Stimulated activated CD4-positive, alpha-beta T cell treated with anti-CD3 and anti-CD28 coated beads, Interleukin-1b, Interleukin-23, amount 100 ng/mL, for 1 hour (primary cell): ENCODE measurements at places on chromosomes 4 and X.

DNA sequence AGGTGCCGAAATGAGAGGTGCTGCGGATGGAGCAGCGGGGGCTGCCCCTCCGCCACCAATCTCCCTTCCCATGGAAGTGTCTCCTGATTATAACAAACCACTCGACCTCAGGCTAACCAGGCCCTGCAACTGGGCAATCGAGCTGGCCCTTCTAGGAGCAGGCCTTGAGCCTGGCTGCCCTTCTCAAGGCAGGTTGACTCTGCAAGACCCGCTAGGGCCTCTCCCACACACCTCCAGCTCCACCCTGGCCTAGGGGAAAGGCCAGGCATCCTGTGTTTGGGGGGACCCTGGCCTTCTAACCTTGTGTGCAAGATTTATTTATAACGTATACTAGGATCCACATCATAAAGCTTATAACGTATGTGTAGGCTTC, 3.7 kb upstream of the BCOR start:
- no peak for DNase-seq

GRCh38 chr4:147975933-147976928, 244.3 kb downstream of the ARHGAP10 start:
- DNase-seq = no peak

GRCh38 chr4:6594826-6595355, 19.9 kb downstream of the MAN2B2 start:
- DNase-seq = no peak

DNA sequence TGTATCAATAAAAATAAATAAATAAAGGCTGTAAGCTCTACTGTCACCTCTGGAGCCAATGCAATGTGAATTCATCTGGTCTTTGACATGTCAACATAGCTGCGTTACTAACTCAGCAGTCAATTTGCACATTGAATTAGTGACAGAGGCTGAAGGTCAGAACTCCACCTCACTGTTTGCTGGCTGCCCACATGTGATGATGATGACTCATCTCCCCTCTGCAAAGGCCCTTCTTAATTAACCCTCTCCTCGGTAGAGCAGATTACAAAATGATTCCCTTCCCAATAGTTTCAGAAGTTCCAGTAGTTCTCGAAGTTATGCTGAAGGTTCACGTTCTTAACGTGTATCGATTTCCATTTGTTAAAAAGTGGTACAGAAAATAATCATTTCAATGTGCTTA, 1626.0 kb upstream of the TENM3 start:
- no peak for DNase-seq

- no peak for DNase-seq
Observed at GRCh38 chr4:124181039-124181438, 531.5 kb downstream of the ANKRD50 start.

- DNase-seq = no peak
Observed at GRCh38 chr4:127352220-127353113, 280.3 kb upstream of the INTU start.

DNA sequence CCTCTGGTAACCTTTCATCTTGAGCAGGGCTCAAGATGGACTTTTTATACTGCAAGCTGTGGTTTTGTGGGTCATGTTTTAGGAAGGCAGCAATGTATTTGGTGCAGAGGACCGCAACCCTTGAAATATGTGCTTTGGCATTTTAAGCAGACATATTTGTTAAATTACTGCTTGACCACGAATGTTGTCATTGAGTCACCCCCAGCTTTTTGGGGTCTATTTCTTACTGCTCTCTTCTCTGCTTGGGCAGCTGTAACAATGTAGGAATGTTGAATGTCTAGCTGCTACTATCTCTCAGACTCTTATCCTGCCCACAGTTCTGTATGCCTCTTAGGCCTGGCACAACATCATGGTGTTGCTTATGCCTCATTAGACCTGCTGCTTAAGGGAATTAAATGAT, 6.0 kb downstream of the RBPJ start:
- DNase-seq = no peak

- DNase-seq = no peak
Observed at GRCh38 chrX:151801980-151802379, 67.4 kb downstream of the CNGA2 start.

GRCh38 chr4:65422109-65422508, 248.2 kb downstream of the EPHA5 start:
- no peak for DNase-seq

DNA sequence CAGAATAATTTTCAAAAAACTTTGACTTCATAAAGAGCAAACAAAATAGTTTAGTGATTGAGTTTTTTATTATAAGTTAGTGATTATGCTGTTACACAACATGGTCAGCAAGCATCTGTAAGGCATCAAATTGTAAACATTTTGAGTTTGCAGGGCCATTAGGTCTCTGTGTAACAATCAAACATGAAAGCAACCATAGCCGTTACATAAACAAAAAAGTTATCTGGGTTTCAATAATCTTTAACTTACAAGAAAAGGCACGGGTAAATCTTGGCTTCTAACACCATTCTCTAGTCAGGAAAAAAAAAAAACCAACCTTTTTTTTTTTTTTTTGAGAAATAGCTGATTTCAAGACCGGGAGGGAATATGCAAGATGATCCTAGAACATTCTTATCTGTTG, 1941.1 kb downstream of the PCDH7 start:
- DNase-seq = no peak

DNA sequence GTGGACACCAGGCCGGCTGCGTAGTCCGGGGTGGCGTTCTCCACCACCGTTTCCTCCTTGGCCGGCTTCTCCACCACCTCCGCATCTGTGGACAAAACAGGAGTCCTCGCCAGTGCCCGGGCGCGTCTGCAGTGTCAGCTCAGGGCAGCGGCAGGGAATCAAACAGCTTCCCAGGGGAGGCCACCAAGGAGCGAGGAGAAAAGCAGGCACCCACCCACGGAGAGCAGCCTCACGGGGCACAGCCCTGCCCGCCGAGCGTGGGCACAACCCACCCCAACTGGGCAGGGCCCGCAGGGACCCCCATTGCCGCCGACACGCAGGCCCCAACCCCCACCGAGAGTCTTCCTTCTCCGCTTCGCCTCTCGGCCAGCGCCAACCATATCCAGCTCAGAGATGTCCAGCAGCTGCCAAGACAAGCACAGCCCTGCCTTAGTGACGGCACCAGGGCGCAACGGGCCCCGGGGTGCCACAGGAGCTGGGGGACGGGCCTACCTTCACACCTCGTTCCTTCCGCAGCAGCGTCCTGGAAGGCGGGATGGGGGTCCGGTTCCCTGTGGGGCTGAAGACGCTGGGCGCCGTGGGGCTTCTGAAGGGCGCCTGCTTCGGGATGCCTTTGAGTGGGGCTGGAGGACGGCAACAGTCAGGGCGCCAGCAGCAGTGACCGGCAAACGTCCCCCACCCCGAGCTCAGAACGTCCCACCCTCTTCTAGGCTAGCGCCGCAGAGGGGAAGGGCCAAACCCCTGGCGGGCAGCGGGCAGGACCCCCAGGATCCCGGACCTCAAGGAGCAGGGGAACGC, 22.8 kb downstream of the NELFA start:
- DNase-seq = no peak

DNA sequence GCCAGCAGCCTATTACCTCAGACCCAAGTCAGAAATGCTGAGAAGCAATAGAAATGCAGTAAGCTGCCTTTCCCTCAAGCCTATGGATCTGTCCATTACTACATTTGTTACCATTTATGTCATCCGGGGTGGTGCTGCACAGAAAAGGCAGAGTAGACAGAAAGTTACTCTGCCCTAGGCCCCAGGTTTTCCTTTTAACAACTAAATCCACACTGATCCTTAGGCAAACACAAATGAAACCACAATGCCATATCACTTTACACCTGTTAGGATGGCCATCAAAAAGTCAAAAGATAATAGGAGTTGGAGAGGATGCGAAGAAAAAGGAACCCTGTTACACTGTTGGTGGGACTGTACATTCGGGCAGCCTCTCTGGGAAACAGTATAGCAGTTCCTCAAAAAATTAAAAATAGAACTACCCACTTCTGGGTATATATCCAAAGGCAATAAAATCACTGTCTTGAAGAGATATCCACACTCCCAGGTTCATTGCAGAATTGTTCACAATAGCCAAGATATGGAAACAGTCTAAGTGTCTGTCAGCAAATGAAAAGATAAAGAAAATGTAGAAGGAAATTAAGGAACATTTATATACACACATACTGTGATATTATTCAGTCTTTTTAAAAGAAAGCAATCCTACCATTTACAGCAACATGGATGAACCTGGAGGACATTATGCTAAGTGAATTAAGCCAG, 186.3 kb downstream of the NWD2 start:
- DNase-seq = no peak

DNA sequence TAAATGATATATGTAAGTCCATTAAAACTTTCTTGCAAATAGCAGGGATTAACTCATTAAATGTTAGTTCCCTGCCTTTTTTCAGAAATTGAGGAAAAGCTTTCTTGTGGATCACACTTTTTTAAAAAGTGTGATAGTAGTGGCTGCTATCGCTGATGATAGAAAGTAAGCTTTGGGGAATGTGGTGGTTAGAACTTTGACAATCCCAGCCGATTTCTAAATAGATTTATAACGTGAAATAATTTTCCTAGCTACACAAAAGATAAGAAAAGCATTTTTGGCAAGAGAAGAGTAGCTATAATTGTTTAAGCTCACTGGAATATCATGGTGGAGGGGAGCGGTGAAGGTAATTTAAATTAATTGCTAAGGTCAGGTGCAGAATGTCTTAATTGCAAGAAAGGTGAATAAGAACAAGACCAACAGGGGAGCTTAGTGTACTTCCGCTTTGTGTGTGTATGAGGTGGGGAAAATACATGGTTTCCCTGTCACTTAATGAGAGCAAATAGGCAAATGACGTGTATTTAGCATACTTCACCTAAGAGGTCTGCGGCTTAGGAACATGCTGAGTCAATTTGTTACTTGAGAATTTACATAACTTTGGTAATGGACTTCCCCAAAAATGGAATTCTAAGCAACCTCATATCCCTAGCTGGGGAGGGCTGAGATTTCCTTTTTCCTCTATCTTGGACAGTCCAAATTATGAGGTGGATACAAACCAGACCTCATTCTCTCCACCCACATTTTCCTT, 11.7 kb upstream of the IL21 start:
- DNase-seq = no peak

GRCh38 chr4:94508806-94509205, 57.1 kb downstream of the PDLIM5 start:
- no peak for DNase-seq

DNA sequence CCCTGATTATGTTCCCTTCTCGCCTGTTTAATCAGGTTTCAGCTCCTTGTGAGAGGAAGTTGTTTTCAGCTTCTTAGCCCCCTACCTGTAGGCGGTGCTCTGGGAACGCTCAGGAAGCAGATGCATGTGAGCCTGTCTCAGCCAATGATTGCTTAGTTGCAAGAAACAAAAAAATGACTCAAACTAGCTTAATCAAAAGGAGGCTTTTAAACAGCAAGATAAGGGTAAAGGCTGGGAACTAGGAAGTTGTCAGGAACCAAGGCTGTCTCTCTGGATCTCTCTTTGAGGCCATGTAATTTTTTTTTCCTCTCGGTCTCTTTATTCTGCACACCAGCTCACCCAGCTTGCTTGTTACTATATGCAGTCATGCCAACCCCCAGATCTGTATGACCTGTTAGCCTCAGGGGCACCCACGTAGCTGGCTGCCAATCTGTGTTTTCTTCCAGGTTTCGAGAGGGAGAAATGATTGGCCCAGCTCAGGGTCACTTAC, 109.1 kb downstream of the PTTG2 start:
- DNase-seq = no peak

DNA sequence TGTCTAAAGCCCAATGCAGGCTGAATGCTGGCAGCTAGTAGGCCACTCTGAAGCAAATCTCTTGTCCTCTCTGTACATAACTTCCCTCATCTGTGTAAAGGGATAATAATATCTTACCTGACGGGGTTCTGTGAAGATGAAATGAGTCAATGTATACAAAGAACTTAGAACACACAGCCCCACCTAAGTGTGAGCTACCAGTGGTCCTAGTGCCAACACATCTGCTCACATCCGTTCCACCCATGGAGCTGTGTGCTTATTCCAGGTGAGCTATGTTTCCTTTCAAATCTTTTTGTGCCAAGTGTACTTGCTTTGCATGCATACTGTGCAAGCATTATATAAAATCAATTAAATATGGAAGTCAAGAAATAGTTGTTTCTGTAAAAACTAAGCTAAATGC, 116.4 kb downstream of the TSPAN5 start:
- DNase-seq = no peak

GRCh38 chr4:24473309-24473721, 111.0 kb downstream of the DHX15 start:
- no peak for DNase-seq

DNA sequence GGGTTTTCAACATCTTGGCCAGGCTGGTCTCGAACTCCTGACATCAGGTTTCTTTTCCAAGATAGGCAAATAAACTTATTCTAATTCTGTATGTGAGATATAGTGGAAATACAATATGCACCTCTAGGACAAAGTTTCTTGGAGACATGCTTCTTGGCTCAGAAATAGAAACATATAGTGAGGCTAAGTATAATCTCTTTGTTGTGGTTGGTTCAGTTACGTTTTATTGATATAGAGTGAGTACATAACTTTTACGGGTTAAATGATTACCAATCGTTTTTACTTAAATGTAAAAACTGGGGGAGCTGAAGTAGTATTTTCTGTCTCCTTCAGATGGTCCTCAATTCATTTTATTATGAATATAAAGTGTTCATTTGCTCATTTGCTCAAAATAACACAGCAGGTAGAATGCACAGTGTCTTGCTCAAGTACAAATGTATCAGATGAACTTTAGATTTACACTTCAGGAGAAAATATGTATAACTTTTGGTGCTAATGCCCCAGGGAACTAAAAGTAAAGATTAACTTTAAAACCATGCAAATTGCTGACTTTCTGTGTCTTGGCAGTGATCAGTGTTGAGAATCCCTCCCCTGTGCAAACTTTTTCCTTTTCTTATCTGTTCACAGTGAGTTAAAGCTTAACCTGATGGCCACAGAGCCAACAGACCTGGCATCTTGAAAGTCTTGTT, 77.6 kb downstream of the AFF1 start:
- DNase-seq = no peak

DNA sequence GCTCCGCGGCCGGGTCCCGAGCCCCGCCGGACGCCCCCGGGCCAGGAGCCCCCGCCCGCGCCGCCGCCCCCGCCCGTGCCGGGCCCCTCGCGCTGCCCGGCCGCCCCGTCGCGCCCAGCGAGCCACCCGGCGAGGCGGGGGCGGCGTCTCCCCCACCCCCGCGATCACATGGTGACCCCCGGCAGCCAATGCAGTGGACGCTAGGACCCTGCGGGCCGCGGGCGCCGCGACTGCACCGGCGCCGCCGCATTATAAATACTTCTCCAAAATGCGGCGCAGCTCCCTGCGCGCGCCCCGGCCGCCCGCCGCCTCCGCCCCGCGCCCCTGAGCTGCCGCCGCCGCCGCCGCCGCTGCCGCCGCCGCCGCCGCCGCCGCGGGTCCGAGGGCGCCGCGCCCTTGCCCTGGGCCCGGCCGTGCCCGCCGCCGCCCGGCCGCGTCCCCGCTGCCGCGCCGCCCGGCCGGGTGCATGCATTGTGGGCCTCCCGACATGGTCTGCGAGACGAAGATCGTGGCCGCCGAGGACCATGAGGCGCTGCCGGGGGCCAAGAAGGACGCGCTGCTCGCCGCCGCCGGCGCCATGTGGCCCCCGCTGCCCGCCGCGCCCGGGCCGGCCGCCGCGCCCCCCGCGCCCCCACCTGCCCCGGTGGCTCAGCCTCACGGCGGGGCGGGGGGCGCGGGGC, at the start of gene NAT8L:
Gene NAT8L, plus strand, starts transcription at position 282 of the 680 bp plus-strand sequence. Its CDS starts 185 bp downstream, at position 467.
- no peak for DNase-seq
